ENCODE measurements at places on chromosomes 6 and 20.

DNA sequence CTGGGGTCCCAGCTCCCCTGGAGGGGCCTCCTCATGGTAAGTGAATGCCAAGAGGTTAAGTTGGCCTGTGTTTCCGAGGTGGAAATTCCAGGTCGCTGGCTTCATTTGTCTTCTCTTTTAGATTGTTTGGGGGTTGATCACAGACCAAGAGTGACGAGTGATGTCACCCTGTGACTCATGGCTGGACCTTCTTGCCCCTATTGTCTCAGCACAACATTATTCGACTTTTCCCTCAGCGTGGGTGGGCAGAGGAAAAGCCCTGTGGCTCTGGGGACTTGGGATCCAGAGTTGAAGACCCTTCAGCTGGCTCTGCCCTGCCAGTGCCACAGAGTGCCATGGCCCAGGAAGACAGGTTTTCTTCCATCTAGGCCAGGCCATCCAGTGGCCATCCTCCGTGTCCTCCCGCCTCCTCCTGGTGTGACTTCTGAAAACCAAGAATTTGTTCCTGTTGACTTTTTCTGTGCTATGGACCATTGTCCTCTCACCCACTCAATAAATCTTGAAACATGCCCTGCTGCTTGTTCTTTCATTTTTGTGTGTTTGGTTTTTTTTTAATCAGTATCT, 15.4 kb upstream of the SNHG17 start:
- DNase-seq: peak; percentile 67

GRCh38 chr6:121944354-121944753, 455.1 kb upstream of the HSF2 start:
- DNase-seq: peak; percentile 51

- DNase-seq: no peak
Measured at GRCh38 chr6:48978016-48978415, 485.0 kb downstream of the MMUT start.

GRCh38 chr6:149857541-149857940, 6.6 kb downstream of the LRP11 start:
- no peak for DNase-seq

GRCh38 chr6:90905351-90905750, 318.5 kb upstream of the MAP3K7 start:
- no peak for DNase-seq

DNA sequence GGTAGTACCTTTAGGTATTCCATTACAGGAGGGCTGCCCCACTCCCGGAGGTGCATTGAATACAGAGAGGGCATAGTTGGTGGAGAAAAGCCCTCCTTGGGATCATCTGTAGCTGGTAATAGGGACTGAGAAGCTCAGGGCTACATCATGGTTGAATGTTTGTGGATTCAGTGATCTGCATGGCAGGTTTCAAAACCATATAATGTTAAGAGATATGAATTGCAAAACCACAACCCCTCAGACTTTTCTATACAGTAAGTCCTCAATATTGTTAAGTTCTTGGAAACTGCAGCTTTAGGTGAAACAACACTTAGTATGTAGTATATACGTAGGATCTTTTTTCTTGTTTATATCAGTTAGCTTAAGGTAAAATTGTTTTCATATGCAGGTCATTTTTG, 11.3 kb downstream of the TULP4 start:
- DNase-seq: no peak

GRCh38 chr6:122389704-122390372, 9.6 kb upstream of the HSF2 start:
- DNase-seq: no peak

DNA sequence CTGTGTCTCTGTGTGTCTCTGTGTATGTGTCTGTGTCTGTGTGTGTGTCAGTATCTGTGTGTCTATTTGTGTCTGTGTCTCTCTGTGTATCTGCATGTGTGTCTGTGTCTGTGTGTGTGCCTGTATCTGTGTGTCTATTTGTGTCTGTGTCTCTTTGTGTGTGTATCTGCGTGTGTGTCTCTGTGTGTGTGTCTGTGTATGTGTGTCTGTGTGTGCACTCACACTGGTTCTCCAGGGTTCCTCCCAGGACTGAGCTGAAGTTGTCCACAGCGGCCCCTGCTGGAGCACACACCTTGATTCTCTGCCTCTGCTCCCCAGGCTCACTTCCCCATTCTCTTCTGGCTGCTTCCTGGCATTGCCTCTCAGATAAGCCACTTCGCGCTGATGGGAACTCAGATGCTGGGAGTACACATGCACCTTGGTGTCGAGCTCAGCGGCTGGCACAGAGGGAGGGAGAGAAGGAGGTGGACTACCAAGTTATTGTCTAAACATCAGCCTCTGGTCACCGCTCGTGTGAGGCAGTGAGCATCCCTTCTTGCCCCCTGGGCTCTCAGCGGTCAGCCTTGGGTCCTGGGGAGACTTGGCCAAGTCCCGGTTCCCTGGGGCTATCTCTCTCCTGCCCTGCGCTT, 104.9 kb upstream of the NXT1 start:
- DNase-seq: no peak

- DNase-seq: no peak
Measured at GRCh38 chr6:42729731-42730130, 7.3 kb upstream of the PRPH2 start.

GRCh38 chr20:43682446-43682845, 15.5 kb downstream of the MYBL2 start:
- DNase-seq: no peak

- peak; percentile 29 for DNase-seq
Measured at GRCh38 chr6:136921381-136921935, 643 bp upstream of the SLC35D3 start.

DNA sequence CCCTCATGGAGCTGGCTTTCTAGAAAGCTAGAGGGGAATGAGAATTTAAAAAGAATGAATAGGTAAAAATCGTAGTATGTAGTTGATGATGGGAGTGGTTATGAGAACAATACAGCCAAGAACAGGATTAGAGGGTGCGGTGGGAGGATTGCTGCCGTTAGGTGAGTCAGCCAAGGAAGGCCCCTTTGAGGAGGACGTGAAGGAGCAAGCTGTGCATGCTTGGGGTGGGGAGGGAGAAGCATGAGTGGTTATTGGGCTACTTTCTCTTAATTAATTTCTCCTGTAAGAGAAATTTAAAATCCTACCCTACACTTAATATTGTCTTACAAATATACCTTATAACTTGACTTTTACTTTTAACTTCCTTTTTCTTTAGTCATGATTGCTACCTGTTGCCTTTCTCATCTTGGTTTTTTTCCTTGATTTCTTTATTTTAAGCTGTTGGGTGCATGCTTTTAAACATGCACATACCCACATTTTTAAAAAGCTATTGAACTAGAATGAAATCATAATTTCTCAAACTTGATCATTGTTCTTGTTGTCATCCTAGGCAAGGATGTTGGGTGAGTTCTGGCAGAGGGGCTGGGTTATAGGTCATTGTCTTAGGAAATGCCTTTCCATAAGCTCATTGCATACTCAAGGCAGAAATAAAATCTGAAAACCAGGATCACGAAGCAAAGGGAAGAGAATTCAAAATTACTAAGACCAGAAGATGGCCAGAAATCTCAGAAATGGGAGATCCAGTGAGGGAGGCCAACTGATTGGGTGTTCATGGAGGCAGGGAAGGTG, 114.5 kb downstream of the TCP11 start:
- DNase-seq: no peak

DNA sequence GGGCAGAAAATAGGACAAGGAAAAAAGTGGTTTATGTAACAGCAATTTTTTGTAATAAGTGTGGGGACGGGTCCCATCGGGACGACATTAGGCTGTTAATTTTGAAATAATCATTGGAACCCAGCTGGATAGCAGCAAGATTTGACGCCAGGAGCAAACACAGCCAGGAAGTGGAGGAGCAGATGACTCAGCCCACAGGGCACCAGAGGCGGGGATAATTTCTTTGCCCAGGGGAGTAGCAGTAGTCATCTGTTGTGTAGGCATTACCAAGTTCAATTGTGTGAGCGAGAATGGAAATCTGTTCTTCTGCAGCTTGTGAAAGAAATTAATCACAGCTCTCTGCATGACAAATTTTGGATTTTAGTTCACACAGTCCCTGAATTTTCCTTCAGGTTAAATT, 22.6 kb upstream of the RIN2 start:
- DNase-seq: peak; percentile 92

- peak; percentile 58 for DNase-seq
Measured at GRCh38 chr6:141463237-141463977, 669.3 kb upstream of the GJE1 start.

- DNase-seq: peak; percentile 96
Measured at GRCh38 chr6:128600397-128600951, 80.1 kb upstream of the PTPRK start.

GRCh38 chr6:151692216-151692615, 115.3 kb upstream of the ESR1 start:
- DNase-seq: no peak

- DNase-seq: no peak
Measured at GRCh38 chr6:144660561-144661115, 375.5 kb downstream of the UTRN start.

DNA sequence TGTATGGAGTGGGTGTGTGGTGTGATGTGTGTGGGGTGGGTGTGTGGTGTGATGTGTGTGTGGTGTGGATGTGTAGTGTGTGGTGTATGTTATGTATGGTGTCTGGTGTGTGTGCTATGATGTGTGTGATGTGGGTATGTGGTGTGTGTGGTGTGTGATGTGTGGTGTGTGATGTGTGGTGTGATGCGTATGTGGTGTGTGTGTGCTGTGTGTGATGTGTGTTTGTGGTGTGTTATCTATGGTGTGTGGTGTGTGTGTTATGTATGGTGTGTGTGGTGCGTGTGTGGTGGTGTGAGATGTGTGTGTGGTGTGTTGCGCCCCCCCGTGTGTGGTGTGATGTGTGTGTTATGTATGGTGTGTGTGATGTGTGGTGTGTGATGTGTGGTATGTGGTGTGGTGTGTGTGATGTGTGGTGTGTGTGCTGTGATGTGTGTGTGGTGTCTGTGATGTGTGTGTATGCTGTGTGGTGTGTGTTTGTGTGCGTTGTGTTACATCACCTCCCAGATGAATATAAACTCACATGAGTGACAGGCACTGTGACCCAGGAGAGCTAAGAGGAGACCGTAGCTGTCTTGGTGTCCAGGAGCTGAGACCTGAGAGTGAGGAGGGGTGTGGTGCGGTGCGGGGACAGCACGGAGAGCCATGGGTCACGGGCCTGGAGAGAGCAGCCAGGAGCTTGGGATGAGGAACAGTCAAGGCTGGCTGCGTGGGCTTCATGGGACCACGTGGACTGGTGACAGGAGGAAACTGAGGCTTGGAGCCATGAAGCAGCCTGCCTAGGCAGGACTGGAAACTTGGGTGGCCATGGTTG, 8.8 kb downstream of the DLGAP4 start:
- no peak for DNase-seq

DNA sequence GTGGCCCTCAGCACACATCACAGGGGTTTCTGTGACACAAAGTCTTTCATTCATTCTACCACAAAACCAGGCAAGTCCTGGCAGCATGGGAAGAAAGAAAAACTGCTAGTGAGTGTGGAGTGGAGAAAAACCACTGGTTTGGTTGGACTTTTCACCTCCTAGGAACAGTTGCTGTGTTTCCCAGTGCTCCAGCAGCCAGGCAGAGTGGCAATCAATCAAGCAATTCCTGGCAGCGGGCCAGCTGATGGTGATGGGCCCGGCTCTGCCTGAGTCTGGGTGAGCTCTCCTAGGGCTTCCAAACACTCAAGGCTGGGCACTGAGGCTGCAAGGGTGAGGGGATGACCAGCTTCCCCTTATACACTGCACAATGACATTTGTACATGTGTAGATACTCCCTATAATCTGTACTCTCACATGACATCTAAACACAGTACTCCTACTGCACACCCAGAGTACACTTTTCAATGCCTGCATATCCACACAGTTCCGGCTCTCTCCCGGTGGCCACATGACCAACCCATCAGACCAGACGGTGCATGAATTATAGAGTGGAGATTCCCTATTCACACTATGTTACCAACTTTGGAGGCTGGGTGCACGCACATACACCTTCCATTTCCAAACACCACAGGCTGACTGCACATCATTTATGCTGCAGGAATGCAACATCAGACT, 156.6 kb downstream of the UNC5CL start:
- no peak for DNase-seq

GRCh38 chr20:38190936-38191371, 25.9 kb upstream of the TGM2 start:
- DNase-seq: no peak

DNA sequence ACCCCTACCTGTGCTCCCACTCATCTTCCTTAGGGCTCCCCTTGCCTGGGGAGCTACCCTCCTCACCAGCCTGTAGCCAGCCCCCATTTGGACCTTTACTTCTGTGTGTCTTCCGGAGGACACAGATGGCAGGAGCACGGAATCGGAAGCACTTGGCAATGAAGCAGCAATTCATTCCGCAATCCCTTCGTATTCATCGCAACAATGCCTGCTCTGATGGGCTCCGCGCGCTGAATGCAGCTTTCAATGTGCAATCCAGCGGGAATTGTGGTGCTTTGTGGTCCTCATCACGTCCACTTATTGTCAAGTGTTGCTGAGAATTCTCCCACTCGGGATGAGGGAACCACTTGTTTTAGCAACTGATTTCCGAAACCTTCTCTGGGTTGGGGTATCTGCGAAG, 336.0 kb downstream of the DHX35 start:
- DNase-seq: no peak

DNA sequence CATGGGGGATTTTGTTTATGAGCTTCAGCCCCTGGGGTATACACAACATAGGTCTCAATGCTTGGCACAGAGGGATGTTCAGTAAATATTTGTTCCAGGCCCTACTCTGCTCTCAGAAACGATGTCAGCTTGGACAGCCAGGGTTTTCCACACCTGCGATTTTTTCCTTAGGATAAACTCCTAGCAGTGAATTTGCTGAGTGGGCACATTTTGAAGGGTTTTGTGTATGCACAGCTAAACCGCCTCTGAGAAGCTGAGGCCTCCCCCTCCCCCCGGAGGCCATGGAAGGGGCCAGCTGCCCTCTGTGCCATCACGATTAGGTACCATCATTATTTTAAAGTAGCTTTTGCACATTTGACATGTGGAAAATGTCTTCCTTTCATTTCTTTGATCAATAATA, 199.5 kb downstream of the TAF4 start:
- no peak for DNase-seq

DNA sequence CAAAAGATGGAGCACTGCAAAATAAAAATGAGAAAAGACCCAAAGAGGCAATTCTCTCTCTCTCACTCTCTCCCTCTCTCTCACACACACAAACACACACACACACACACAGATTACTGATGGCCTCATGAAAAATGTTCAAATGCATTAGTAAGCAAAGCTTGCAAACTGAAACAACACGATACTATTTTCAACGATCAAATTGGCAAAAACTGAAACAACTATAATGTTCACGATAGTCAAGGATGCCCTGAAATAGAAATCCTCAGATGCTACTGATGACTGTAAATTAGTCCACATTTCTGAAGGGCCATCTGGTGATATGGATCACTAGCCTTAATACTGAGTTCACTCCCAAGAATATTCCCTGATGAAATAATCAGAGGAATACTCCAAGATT, 100.8 kb downstream of the TRERF1 start:
- DNase-seq: no peak

DNA sequence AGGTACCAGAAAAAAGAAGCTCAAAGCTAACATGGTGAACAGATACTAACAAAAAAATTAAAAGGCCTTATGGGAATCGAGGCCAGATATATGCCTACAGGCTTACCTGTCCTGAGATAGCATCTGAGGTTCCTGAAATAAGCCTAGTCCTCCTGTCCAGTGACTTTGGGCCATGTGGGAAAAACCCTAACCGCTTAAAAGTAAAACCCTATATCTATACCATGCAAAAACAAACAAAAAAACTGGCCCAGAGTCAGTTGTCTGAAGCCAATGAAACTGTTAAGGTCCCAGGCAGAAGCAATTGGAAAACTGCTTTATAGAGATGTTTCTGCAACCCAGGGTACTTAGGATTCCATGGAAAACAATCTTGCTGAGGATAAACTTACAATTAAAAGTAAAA, 122.9 kb downstream of the HIVEP1 start:
- DNase-seq: no peak

- no peak for DNase-seq
Measured at GRCh38 chr6:65566117-65566516, 140.9 kb downstream of the EYS start.
